Activated naive CD4-positive, alpha-beta T cell treated with anti-CD3 and anti-CD28 coated beads for 36 hours (primary cell): ENCODE measurements at places on chromosomes 5 and 9.

GRCh38 chr5:172890659-172891058 lies 56.6 kb downstream of the ERGIC1 start:
- H3K4me3 ChIP-seq = no peak overlapping the region
- no peak for DNase-seq
- no peak overlapping the region for H3K27ac ChIP-seq
- H3K4me1 ChIP-seq = no peaks in the 10 kb centered on the region

- peak; percentile 28 for DNase-seq
- no peaks in the 10 kb centered on the region for H3K27me3 ChIP-seq
- H3K36me3 ChIP-seq = peaks cover 11% of the 10 kb centered on the region
- H3K4me1 ChIP-seq = peaks cover 28% of the 10 kb centered on the region
- no peak overlapping the region for H3K4me3 ChIP-seq
Measured at GRCh38 chr5:176985516-176985915, 21.1 kb downstream of the UIMC1 start.

DNA sequence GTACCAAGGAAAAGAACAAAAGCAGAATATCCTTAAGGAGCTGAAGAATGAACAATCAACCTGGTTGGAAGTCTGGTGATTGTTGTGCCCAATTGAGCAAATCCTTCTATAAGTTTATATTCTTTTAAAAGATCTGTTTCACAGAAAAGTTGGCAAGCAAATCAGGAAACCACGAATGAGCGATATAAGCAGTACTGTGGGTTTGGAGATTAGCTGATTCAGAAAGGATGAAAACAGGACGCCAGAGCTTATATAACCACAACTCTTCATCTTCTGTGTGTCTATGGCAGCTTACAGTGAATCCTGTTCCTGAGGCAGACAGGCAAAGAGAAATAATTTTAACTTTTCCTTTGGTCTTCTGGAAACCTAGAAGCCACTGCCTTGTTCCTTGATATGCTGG lies 61.7 kb downstream of the SLC38A9 start:
- H3K36me3 ChIP-seq = peaks cover 13% of the 10 kb centered on the region
- peak; percentile 16 for DNase-seq
- H3K4me1 ChIP-seq = peaks cover 24% of the 10 kb centered on the region
- H3K27ac ChIP-seq = no peak overlapping the region
- no peak overlapping the region for H3K4me3 ChIP-seq

DNA sequence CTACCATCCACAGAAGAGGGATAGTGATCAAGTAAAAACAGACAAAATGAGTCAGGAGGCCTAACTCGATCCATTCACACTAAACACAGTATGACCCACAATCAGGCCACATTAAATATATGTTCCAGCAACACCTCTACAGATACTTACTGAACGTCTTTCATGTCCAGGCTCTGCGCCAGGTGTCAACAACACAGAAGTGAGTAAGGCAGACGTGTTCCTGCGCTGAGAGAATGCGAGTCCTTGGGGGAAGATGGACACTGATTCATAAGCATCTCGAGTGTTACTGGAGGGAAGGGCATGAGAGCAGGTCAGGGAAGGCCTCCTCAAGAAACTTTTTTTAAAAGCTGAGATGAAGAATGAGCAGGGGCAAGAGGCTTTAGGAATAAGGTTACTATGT lies 164.3 kb upstream of the CLINT1 start:
- no peak for DNase-seq
- H3K4me1 ChIP-seq = no peaks in the 10 kb centered on the region
- H3K27me3 ChIP-seq = peaks cover 11% of the 10 kb centered on the region
- H3K36me3 ChIP-seq = no peaks in the 10 kb centered on the region
- H3K27ac ChIP-seq = no peak overlapping the region

DNA sequence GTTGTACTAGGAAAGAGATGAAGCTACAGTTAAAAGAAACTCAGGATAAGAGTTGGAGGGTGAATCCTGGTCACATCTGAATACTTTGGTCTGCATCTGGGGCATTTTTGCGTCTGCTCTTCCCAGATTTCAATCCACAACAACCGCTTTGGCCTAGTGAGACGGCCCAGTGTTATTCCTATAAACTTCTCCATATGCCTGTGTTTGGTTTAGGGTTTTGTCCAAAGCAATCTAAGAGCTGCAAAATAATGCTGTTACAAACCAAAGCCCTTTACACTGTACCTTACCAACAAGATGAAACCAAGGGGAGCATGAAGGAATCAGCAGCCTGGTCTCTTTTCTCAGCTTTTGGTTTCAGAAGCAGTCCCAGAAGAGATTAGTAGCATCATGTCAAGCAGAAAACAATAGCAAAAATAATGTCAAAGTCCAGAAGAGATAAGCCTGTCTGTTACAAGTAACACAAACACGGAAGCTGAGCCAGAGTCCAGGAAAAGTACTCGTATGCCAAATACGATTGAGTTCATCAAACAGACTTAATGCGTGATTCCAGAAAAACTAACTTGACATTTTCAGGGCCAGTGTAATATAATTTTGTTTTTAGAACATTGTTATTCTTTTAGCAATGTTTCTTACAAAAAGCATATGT lies 379.9 kb upstream of the ACO1 start:
- no peak for DNase-seq
- H3K4me3 ChIP-seq = no peak overlapping the region
- H3K27me3 ChIP-seq = peaks cover 2% of the 10 kb centered on the region
- H3K36me3 ChIP-seq = no peaks in the 10 kb centered on the region
- H3K27ac ChIP-seq = no peak overlapping the region
- H3K4me1 ChIP-seq = no peaks in the 10 kb centered on the region

- DNase-seq = no peak
- peaks cover 2% of the 10 kb centered on the region for H3K27me3 ChIP-seq
- no peaks in the 10 kb centered on the region for H3K36me3 ChIP-seq
- no peak overlapping the region for H3K4me3 ChIP-seq
- H3K27ac ChIP-seq = no peak overlapping the region
- no peaks in the 10 kb centered on the region for H3K4me1 ChIP-seq
Measured at GRCh38 chr9:22265038-22265437, 181.6 kb upstream of the DMRTA1 start.

- H3K4me1 ChIP-seq = no peaks in the 10 kb centered on the region
- DNase-seq = no peak
- H3K27me3 ChIP-seq = no peaks in the 10 kb centered on the region
- no peak overlapping the region for H3K27ac ChIP-seq
- H3K36me3 ChIP-seq = no peaks in the 10 kb centered on the region
Measured at GRCh38 chr5:105940181-105940580, 1730.6 kb downstream of the EFNA5 start.

DNA sequence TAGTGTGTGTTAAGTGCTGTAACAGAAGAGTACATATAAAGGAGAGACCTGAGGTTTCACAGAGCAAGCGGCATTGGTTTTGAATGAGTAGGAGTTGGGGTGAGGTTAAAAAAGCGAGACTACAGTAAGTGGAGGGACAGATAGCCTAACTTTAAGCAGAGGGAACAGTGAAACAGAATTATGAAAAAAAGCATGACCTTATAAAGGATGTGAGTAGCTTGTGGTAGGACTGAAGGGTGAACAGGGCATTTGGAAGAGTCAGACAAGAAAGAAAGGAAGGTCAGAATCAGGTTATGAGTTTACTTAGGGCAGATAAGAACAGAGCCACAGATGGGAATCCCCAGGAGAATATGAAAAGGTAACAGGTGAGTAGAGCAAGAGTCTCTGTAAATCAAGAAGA lies 22.5 kb downstream of the MSANTD3 start:
- H3K27me3 ChIP-seq = no peaks in the 10 kb centered on the region
- peaks cover 7% of the 10 kb centered on the region for H3K4me1 ChIP-seq
- DNase-seq = no peak

- no peaks in the 10 kb centered on the region for H3K27me3 ChIP-seq
- no peaks in the 10 kb centered on the region for H3K36me3 ChIP-seq
Measured at GRCh38 chr5:33810491-33811120, 81.2 kb downstream of the ADAMTS12 start.

DNA sequence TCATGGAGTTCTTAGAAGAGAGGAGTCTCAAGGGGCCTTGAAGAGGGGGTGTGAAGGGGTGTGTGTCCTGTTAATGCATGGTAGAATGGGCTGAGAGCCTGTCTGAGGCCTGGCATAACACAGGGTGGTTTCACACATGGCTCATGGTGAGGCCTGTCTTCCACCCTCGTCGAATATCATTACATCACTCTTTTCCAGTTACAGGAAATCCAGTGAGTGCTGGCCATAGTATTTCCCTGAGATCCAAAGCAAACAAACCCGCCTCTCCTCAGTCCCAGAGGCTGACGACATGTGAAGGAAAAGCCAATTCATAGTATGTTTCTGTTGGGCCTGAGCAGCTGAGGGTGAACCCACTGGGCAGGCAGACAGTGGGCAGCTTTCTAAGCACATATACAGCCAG lies 159.4 kb upstream of the NR3C1 start:
- peaks cover 4% of the 10 kb centered on the region for H3K4me1 ChIP-seq
- H3K27me3 ChIP-seq = no peaks in the 10 kb centered on the region
- no peak overlapping the region for H3K27ac ChIP-seq
- H3K4me3 ChIP-seq = no peak overlapping the region
- no peaks in the 10 kb centered on the region for H3K36me3 ChIP-seq

GRCh38 chr5:24904981-24905517 lies 260.3 kb upstream of the CDH10 start:
- no peak for DNase-seq
- H3K27me3 ChIP-seq = no peaks in the 10 kb centered on the region
- no peak overlapping the region for H3K27ac ChIP-seq
- H3K4me1 ChIP-seq = no peaks in the 10 kb centered on the region
- no peak overlapping the region for H3K4me3 ChIP-seq
- H3K36me3 ChIP-seq = no peaks in the 10 kb centered on the region

DNA sequence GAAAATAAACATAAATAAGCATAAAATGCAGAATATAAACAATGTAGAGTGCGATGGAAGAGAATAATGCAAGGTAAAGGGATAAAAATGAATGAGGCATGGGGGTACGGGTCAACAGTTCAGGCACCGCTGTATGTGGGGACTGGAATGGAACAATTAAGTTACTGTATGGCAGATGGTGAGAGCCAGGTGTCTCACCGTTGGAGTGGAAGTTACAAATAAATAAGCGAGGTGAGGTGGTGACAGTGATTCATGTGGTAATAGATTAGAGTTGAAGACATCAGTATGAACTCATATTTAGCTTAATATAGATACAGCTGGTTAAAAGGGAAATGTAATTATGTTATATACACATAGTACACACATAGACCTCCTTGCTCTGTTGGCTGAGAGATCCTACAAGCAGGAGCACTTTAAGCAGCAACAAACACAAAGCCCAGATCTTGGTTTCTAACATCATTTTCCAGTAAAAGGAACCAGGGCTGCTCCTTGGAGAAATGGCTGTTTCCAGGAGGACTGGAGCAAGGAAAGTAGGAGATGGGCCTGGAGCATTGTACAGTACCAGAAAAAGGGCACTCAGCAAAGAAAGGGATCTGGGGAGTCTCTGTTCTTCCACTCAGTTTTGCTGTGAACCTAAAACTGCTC lies 2.4 kb upstream of the OMD start:
- no peak for DNase-seq
- no peaks in the 10 kb centered on the region for H3K36me3 ChIP-seq
- H3K27ac ChIP-seq = no peak overlapping the region
- no peaks in the 10 kb centered on the region for H3K27me3 ChIP-seq

GRCh38 chr5:56350011-56350596 lies 117.0 kb upstream of the ANKRD55 start:
- H3K27me3 ChIP-seq = no peaks in the 10 kb centered on the region
- no peak overlapping the region for H3K4me3 ChIP-seq
- H3K27ac ChIP-seq = no peak overlapping the region
- no peak for DNase-seq

- H3K27ac ChIP-seq = no peak overlapping the region
- H3K27me3 ChIP-seq = peaks cover 1% of the 10 kb centered on the region
Measured at GRCh38 chr9:73182928-73183327, 31.3 kb downstream of the ANXA1 start.

GRCh38 chr9:35749515-35750255 lies 598 bp downstream of the RGP1 start:
- no peaks in the 10 kb centered on the region for H3K27me3 ChIP-seq
- DNase-seq = peak; percentile 65
- H3K27ac ChIP-seq = peak overlapping the region; percentile 88
- peaks cover 8% of the 10 kb centered on the region for H3K36me3 ChIP-seq
- H3K4me3 ChIP-seq = peak overlapping the region; percentile 89

GRCh38 chr9:135926402-135927194 lies 19.3 kb upstream of the CAMSAP1 start:
- peak overlapping the region; percentile 85 for H3K27ac ChIP-seq
- peaks cover 31% of the 10 kb centered on the region for H3K4me1 ChIP-seq
- H3K27me3 ChIP-seq = no peaks in the 10 kb centered on the region
- no peak overlapping the region for H3K4me3 ChIP-seq
- peak; percentile 92 for DNase-seq

DNA sequence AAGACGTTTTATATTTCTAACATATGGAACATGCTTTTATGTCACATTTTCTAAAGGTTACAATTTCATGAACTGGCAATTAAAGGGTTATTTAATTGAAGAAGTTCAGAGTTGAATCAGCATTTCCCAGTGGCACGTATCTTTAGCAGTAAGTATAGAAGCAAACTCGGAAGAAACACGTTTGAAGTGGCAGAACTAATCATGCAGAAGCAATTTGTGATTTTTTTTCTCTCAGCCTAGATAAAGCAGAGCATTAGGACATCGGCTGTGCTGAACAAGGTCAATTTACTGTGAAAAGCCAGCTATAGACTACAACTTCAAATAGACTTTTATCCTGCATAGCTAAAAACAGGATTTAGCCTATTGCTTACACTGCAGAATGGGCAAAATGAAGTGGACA lies 104.7 kb downstream of the ISL1 start:
- no peak for DNase-seq
- no peaks in the 10 kb centered on the region for H3K4me1 ChIP-seq
- no peak overlapping the region for H3K4me3 ChIP-seq
- H3K27me3 ChIP-seq = no peaks in the 10 kb centered on the region
- H3K36me3 ChIP-seq = no peaks in the 10 kb centered on the region

DNA sequence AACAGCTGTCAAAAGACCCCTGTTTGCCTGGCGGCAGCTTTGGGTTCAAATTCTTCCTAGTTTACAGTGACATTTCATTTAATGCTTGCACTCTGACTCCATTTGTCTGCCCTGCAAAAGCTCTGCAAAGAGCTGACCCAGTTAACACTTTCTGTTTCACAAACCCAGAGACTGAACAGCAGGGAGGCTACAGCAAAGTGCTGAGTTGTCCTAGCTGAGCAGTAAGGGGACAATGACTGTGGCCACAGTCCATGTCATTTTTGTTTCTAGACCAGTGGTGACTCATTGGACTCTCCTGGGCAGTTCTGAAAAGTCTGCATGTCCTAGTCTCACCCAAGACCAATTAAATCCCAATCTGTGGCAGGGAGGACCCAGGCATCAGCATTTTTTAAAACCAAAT lies 994.8 kb upstream of the WWC1 start:
- DNase-seq = no peak
- no peak overlapping the region for H3K4me3 ChIP-seq
- H3K36me3 ChIP-seq = no peaks in the 10 kb centered on the region
- H3K27me3 ChIP-seq = no peaks in the 10 kb centered on the region
- no peak overlapping the region for H3K27ac ChIP-seq
- no peaks in the 10 kb centered on the region for H3K4me1 ChIP-seq
